Right cardiac atrium (tissue), 5 donors: ENCODE measurements at places on chromosomes 3 and 15. TPM values are rescaled to one million over a fixed set of nuclear protein-coding genes. Genes with fewer than 3 reads are reported as not detected.

DNA sequence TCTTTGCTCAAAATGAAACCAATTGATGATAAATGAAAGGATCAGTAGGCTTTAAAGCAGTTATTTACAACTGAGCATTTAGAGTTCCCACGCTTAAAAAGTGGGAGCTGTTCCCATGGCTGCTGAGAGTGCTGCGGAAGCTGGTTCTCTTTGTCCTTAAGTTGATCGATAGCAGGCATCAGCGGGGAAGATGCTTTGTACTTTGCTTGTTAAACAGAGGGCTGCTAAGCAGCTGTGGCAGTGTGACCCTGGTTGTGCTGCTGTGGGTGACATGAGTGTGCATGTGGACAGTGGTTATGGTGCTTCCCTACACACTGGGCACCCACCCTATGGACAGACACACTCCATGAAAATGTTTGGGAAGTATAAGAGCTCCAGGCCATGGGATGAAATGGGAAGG lies 96.3 kb downstream of the PTPRG start:
- no peak for DNase-seq

- DNase-seq = no peak
Observed at GRCh38 chr15:87487484-87487883, 769.1 kb downstream of the NTRK3 start.

GRCh38 chr15:39075311-39075710 lies 505.6 kb upstream of the THBS1 start:
- no peak for DNase-seq

GRCh38 chr3:47540281-47540680 lies 26.8 kb upstream of the ELP6 start:
- DNase-seq = no peak

- no peak for DNase-seq
Observed at GRCh38 chr3:134988666-134989065, 193.6 kb downstream of the EPHB1 start.

DNA sequence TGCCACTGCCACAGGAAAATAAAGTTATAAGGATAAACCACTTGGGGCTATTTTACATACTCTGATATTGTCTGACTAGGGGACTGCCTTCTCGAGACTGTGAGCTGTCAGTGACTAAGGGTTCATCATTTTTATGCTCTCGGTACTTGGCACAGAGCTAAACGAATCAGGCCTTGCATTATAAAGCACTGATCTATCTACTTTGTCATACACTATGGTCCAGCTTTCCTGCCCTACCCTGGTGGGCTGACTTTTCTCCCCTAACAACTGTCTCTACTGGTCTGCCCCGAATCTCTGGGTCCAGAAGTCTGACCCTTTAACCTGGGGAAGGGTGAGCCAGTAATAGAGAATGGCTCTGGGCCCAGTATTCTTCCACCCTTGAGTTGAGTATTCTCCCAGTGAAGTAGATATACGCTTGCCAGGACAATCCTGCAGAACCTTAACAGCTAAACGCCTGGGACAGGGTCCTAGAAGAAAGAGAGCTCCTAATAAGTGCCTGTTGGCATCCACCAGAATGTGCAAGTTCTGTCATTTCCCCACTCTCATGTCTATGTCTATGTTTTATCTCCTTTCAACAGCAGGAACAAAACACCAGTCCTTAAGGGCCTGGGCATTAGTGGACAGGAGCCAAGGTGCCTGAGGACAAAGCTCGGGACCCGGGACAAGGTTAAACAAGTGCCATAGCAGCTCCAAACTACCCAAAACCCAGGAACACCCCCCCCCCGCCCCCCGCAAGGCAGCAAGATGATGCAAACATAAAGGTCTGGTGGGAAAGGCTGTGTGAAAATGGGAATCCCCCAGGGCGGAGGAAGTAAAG lies 1.2 kb downstream of the LARP6 start:
- no peak for DNase-seq

GHSR gene
- not detected for total RNA-seq

- DNase-seq = no peak
Observed at GRCh38 chr15:76203346-76204108, 107.7 kb downstream of the ETFA start.

DNA sequence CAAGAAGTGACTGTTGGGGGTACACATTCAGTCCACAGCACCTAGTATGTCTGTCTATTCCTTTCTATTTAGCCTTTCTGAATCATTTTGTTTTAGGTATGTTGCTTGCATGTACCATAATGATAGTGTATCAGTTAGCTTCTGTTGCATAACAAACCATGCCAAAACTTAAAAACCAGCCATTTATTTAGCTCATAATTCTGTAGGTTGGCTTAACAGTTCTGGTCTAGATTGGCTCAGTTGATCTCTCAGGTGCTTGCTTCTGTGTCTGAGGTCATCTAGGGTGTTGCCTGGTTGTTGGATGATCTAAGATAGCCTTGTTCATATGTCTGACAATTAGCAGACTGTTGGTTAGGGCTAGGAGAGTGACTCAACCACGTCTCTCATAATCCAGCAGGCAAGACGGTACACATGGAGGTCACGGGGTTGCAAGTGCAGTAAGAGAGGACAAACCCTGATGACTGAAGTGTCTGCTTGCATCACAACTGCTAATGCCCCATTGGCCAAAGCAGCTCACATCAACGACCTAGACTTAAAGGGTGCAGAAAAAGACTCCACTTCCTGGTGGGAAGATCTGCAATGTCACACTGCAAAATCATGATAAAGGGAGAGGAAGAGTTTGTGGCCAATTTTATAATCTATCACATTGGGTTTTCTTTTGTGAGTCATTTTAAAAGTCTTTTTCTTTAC lies 6.8 kb upstream of the PDCD6IP start:
- DNase-seq = no peak

SPRED1 gene
- 14.5 TPM for total RNA-seq

DNA sequence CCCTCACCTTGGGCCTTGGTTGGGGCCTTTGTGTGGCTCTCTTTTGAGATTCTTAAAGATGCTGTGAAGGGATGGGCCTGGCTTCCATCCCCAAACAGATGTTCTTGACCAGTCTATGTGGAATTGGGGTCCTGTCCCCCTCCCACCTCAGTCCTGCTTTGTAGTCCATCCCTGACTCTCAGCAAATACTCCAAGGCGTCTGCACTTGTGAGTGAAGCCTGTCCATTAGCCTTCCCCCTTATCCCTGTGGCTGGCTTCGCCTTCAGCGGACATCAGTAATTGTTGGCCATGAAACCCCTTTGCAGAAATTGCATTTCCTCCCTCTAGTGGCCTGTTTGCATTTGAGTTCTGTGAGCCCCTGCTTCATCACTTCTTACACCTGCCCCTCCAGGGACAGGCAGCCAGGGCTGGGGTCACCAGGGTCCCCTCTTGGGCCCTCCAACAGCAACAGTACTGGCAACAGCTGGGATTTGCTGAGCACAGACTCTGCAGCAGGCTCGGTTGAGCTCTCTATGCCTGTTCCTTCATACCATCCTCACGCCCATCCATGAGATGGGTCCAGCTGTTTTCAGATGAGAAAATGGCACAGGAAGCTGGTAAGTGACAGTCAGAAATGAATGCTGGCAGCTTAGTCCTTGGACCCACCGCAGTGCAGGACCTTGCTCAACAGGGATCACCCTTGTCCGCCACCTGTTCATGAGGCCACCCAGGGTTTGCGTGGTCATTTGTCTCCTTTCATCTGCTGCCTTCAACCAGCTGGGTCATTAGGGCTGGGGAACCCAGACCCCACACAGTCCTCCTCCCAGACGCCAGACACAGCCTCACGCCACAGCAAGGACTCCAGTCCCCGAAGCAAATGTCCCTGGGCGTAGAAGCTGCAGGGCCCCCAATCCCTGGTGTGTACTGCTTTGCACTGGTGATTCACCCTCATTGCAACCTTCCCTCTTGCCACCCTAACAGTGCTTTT lies 8.9 kb upstream of the LRRK1 start:
- no peak for DNase-seq

CD96 gene
- 0.44 TPM for total RNA-seq

- no peak for DNase-seq
Observed at GRCh38 chr15:85404176-85404917, 23.9 kb downstream of the AKAP13 start.
